ENCODE measurements at places on chromosomes 3 and 15.

- DNase-seq = no peak
Observed at GRCh38 chr3:172846706-172847105, 96.2 kb downstream of the ECT2 start.

GRCh38 chr3:130950641-130951040, 56.8 kb downstream of the ATP2C1 start:
- DNase-seq = no peak

DNA sequence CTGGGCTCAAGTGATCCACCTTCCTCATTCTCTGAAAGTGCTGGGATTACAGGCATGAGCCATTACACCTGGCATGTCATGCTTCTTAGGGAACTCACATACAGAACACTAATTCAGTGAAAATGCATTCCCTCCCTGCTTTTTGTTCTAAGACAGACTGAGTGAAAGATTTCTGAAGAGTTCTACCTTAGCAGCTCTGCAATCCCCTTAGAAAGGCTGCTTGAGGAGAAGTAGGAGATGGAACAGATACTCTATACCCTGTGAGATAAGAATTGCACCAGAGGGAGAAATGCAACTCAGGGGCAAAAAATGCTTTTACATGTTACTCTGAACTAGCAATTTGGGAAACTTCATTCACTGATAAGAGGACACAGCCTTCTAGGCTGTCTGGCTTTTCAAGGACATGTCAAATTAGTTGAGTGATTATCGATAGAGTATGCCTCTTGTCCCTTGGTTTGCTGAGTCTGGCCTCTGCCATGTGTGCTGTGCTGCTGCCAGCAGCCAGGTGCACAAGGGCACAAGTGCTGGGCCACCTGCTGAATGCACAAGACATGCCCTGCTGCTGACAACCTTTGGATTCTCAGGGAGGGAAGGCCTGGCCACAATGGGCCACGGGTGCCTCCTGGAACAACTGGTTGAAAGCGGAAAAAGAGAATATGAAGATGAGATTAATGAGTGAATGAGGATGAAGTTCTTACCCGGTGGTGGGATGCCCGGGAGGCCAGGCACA, 17.8 kb downstream of the UQCC5 start:
- DNase-seq = no peak

- DNase-seq = no peak
Observed at GRCh38 chr3:187104933-187105332, 34.4 kb downstream of the RPL39L start.

GRCh38 chr3:126679831-126680666, 24.0 kb upstream of the CHCHD6 start:
- DNase-seq = no peak
